ENCODE measurements at places on chromosomes 2 and 18.

GRCh38 chr2:119350311-119350998 lies 16.2 kb downstream of the C2orf76 start:
- DNase-seq = no peak

GRCh38 chr2:142915502-142915901 lies 38.0 kb downstream of the KYNU start:
- DNase-seq = no peak

GRCh38 chr2:223315813-223316212 lies 263.8 kb downstream of the KCNE4 start:
- DNase-seq = no peak

GRCh38 chr2:181046833-181047232 lies 66.4 kb downstream of the UBE2E3 start:
- no peak for DNase-seq

DNA sequence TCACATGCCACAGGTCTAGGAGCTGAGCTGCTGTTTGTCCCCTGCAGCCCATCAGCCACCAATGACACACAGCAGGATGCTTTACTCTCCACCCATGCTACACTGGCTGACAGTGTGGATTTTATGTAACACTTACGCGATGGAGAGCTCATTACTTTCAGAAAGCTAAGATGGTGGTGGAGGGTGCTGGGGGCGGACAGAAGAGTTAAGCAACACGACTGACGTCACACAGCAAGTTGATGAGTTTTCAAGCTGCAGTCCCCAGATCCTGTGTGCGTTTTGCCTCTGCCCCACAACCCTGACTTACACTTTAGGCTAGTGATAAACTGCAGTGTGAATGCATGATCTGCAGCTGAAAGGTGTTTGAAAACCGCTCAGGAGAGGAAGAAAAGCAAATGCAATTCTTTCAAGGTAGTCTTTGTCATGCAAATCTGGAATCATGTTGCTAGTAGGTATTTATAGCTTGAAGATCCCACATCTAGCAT lies 42.4 kb downstream of the MRPS5 start:
- DNase-seq = no peak

GRCh38 chr2:60335533-60336237 lies 217.8 kb downstream of the BCL11A start:
- DNase-seq = no peak

DNA sequence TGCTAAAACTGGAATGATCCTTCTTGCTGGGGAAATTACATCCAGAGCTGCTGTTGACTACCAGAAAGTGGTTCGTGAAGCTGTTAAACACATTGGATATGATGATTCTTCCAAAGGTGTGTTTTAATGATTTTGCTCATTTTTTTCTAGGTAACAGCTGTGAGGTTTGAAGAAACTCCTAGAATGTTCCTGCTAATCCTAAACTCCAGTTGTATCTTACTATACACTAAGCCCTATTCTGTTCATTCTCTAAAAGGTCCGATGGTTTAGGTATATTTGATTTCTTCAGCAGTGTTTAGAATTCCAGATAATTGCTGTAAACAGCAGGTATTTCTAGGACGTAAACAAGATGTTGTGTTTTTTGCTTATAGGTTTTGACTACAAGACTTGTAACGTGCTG lies 2.3 kb downstream of the MAT2A start:
- DNase-seq = no peak

DNA sequence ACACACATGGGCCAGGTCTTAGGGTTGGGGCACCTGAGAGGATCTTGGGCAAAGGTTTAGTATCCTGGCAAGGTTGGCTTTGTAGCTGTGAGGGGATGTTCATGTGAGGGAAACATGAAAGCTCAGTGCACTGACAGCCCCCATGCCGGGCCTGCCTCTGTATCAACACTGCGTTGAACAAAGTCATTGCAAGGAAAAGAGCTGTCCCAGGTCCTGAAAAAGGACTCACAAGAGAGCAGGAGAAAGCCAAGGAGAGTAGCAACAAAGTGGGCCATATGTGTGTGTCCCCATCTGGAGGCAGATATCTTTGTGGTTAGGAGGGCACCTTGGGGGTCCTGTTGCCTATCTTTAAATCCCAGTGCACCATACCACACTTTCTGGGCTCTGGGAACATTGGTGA lies 237.8 kb upstream of the THSD7B start:
- no peak for DNase-seq

DNA sequence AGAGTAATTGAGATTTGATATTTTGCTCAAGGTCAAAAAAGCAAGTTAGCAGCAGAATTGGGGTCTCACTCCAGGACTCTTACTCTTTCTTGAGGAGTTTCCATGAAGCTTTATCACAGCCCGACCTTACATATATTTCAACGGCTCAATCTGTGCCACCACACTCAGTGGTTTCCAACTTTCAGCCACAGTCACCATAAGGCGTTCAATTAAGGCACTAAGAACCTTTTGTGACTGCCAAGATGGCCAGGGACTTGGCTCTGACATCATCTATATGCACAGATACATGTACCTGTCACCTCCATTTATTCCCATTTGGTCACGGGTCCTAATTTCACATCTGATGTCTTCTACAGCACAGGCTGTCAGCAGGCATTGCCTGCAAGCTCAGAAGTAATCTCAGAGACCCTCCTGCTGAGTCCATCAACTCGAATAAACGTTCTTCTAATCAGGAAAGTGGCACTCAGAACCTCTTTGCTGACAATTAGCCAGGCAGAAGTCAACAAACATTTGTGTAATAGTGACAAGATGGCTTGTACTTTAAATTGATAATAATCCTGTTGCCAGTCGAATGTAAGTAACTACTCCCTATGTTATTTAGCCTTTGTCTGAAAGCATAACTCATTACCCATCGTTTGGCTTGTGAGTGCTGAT lies 16.1 kb downstream of the DYTN start:
- no peak for DNase-seq

GRCh38 chr18:79470547-79470946 lies 74.8 kb downstream of the NFATC1 start:
- no peak for DNase-seq

- no peak for DNase-seq
Observed at GRCh38 chr2:169034256-169034655, 3.1 kb upstream of the ABCB11 start.

DNA sequence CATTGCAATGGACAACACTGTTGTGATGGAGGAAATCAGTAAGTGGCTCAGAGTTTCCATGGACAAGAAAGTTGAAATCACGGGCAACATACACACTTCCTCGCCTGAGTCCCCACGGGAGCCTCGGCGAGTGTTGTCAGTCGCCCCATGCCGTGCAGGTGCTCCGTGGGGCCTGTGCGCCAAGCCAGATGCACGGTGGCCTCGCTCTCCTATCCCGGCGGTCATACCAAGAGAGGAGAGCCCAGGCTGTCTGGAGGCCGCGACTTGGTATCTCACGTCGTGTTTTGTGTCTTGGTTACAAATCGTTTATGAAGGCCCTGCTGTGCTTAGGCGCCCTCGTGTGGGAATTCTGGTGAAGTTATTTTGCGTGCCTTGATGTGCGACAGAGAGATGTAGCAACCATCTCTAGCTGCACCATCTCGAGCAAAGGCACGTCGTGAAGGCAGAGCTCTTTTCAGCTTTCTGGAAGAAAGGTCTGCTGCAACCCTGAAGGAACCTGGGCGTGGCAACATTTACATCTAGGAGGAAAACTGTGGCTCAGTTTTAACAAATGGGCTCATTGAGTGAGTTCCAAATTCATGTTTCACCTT lies 21.8 kb downstream of the ATG4B start:
- DNase-seq = peak; percentile 13

DNA sequence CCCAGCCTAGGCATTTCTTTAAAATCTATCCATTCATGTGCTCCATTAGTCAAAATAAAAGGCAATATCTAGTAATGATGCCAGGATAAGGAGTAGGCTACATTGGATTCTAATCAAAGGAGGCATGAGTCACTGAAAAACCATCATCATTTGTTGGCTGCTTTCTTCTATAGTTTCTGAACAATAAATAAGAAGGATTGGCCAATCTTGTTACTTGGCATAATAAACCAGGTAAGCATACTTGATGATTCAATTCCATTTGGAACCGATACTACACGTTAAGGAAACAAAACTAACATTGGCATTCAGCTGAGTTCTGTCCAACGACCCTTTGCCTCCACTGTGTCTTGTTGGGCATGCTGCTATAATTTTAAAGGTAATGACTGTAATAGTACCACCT lies 27.2 kb downstream of the ATP8B1 start:
- no peak for DNase-seq

DNA sequence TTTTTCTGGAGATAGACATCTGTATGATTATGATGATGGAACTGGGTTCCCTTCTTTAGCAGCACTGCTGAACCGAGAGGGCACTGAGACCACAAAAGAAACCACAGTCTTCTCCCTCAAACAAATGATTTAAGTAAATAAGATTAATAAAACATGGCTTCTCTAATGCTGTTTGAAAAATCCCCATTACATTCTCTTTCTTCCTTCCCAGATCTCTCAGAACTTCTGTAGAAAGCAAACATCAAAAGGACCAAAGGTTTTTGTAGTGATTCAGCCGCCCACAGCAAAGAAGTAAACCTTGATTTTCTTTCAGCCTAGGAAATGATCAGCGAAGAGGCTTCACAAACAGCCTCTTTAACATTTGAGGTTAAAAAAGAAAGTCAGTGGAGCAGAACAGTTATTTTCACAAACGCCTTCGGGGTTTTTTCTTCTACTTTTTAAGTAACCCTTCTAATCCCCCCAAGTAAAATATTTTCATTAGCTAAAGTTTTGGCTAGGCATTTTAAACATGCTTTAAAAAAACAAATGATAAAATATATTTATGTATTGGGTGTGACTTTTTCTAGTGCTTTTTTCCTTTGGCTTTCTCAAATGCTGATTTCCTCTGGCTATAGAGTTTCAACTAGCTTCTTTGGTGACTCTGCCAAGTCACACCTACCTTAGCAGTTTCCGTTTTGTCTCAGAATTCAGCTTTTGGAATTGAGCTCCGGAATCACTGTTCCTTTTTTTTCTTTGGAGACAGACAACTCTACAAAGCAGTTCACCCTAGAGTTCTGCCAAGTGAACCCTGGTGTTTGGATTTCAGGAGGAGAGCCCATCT lies 89.6 kb downstream of the UPP2 start:
- DNase-seq = no peak

GRCh38 chr18:44246001-44246400 lies 434.7 kb upstream of the SETBP1 start:
- DNase-seq = no peak

- DNase-seq = no peak
Observed at GRCh38 chr2:5959836-5960820, 267.9 kb downstream of the SOX11 start.

DNA sequence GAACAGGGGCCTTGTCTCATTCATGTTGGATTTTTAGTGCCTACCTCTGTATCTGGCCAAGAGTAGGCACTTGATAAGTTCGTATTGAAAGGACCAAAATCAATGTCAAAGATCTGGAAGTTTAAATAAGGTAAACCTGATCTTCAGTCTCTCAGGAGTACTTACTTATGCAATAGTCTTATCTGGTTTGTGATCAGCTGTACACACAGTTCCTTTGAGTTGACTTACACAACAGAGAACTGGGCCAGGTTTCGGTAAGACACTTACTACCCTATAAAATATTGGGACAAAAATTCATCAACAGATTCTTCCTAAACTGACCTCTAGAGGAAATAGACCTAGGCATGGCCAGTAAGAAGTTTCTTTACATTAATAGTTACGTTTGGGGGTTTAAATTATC lies 113.6 kb upstream of the NXPH2 start:
- DNase-seq = no peak

GRCh38 chr18:26911840-26912239 lies 46.3 kb upstream of the AQP4 start:
- DNase-seq = no peak

GRCh38 chr18:55252901-55253300 lies 293.6 kb upstream of the CCDC68 start:
- no peak for DNase-seq

- DNase-seq = no peak
Observed at GRCh38 chr2:124476291-124476690, 451.2 kb downstream of the CNTNAP5 start.

DNA sequence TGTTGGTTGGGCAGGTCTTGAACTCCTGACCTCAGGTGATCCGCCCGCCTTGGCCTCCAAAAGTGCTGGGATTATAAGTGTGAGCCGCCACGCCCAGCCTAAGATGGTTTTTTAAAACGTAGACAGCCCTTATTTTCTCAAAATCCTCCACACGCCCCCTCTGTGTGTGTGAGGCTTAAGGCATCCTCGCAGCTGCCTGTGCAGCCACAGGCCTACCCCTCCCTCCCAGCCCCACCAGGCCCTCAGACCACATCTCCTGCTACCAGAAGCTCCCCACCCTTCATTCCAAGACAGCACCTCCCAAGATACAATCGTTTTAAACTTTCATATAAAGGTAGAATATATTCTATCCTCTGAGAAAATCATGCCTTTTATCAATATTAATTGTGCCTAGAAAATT lies 4.8 kb downstream of the ANO7 start:
- no peak for DNase-seq

DNA sequence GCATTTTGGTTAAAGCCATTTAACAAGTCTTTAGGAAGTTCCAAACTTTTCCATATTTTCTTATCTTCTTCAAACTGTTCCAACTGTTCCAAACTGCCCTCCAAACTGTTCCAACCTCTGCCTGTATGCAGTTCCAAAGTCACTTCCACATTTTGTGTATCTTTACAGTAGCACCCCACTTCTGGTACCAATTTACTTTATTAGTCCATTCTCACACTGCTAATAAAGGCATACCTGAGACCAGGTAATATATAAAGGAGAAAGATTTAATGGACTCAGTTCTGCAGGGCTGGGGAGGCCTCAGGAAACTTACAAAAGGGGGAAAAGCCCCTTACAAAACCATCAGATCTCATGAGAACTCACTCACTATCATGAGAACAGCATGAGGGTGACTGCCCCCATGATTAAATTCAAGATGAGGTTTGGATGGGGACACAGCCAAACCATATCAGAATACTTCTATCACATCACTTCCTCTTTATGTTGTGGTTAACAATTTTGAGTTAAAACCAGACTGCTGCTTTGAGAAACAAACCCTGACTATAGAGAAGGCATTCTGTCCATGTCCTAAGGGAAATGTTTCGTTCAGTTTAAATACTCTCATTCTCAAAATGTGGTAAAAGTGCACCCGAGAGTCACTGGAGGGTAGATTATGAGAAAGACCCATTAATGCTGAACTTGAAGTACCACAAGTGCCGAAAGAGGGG lies 11.0 kb downstream of the IL18R1 start:
- no peak for DNase-seq

DNA sequence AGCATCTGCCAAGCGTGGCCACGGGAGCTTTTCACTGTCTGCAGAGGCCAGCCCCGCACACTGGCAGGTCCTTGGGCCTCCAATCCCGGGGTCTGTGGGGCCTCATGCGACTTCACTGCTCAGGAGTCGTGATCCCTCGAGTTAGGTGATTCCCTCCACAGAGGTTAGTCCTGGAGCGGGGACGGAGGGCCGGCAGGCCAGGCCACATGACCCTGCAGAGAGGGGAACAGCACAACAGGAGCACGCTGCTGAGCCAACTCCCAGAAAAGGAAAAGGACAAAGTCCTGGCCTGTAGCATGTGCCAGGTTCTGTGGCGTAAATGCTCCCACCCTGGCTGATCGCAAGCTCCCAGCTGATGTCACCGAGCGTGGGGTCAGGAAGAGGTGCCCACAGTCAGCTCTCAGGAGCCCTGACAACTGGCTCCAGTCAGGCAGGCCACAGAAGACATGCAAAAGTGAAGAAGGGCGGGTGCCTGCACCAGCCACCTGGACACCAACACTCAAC lies 15.3 kb upstream of the PRLH start:
- no peak for DNase-seq

GRCh38 chr2:85418132-85419008 lies at the start of gene SH2D6:
TSS of gene SH2D6 (plus strand) at chr2:85418714. CDS start at chr2:85429466, 10,752 bp downstream.
- peak; percentile 62 for DNase-seq
